Transverse colon (tissue), 4 donors: ENCODE measurements at places on chromosomes 4 and X.
A peak's percentile ranks its signal among the peaks of the same experiment; 100 is the strongest.

DNA sequence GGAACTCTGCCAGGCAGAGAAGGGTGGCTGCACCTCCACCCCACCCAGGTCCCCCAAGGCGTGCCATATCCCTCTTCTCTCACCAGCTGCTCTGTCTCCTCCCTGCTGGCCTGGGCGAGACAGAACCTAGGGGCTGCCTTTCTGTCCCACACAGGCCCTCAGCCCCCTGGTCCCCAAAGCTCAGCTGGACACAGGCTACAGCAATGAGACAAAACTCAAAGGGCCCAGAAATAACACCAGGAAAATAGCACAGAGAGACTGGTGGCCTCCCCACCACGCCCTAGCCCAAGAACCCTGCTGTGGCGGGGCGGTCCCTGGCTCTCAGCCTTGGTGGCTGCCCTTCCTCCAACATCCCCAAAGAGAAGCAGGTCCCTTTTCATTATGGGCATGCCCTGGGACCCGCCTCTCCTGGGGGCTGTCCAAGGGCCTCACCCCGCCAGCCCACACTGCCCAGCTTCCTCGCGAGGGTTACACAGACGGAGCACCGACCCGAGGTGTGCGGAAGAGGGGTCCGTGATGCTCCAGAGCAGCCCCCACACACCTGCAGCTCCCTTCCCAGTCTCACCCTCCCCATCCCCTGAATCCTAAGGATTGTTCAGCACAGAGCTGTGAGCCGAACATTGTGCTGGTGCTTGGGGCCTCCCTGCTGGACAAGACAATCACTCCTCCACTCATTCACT lies 67.7 kb upstream of the HMX1 start:
- DNase-seq = no peak

DNA sequence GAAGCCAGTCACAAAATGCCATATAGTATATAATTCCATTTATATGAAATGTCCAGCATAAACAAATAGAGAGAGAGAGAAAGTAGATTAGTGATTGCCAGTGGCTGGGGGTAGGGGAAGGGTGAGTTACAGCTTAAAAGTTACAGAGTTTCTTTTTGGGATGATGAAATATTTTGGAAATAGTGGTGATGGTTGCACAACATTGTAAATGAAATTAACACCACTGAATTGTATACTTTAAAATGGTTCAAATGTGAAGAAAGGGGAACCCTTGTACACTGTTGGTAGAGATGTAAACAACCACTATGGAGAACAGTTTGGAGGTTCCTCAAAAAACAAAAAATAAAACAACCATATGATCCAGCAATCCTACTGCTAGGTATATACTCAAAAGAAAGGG lies 131.2 kb upstream of the GPC4 start:
- DNase-seq = no peak

DNA sequence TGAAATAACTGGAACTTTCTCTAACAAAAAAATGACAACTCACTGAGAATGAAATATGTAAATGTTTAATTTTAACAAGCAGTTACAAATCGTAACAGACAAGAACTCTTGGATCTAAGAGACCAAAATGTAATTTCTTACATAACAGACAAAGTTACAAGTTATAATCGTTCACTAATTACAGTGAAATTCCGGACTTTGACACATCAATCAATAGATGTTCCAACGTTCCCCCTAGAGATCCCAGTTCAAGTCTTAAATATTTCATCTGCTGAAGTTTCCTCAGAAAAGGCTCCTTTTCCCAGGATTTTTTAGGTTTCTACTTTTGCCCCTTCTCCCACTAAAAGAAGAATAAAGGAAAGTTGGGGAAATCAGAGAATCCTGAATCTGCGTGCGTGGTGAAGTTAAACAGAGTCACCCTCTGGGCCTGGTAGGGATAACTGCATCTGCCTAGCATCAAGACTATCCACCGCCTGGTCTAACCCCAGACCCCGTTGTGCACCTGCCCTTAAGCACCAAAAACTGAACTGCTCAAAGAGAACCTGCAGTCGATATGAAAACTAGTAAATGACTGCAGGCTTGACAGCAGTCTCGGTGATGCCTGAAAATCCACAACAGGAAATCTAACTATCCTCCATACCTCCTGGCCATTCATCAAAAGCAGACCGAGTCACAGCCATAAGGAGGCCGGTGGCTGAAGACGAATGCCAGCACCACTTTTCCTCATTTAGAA lies 2.3 kb downstream of the IRF2 start:
- peak; percentile 43 for DNase-seq

DNA sequence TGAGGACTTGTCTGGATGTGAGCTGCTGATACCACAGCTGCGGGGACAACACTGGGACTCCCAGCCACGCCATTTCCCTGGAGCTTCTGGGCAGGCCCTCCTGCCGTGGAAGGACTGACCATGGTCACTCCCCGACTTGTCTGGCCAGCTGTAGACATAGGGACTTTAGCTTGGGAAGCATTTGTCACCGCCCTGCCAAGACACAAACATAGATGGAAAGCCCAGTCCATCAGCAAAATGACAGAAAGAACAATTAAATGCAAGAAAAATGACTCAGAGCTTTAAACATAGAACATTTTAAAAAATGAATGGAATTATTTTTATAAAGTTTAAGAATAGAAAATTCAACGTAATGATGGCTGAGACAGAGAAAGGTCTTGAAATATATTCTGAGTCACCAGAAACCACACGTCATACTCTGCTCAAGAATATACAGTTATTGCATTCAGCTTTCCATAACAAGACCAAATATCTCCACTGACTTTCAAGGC lies 107.6 kb upstream of the CBR4 start:
- no peak for DNase-seq

- DNase-seq = no peak
Measured at GRCh38 chr4:55424791-55425190, 29.0 kb downstream of the TMEM165 start.

DNA sequence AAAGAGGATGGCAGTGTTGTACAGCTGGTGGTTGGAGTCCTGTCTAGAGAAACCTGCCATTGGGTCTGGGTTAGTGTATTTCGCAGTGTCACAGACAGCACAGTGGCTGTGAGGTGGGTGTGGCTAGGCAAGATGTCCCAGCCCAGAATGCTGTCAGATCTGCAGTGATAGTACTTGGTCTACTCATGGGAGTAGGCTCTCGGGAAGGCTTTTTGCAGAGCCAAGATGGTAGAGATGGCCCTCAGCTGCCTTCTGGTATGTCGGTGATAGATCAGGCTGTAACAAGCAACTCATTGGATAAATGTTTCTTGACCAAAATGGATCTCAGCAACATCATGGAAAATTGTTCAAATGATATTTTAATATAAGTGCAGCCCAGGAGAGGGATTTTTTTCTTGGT lies 84.3 kb upstream of the WDR1 start:
- DNase-seq = no peak

DNA sequence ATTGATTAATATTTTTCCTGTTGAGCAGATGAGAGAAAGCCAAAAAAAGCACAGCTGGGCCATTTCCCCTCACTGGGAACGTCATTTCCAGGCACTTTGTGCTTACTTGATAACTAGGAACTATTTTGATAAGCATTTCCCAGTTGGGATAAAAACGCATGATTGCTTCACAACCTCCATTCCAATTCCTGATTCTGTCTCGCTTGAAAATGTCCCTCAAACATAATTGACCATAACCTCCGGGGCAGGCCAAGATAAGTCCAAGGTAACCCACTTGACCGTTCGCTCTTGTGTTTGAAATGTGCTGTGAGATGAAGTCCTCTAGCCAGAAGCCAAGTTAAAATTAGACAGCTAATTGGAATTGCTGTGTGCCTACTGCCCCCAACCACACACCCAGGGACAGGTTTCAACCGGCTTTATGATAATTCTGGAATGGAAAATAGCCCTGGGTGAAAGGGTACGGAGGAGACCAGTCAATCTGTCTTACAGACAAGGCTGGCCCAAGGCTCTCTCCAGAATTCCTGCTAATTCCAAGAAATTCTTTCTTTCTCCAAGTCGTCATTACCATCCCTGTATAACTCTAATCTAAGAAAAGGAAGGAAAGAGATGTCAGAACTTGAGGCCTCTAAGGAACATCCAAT lies 137.1 kb downstream of the MID1 start:
- no peak for DNase-seq

- no peak for DNase-seq
Measured at GRCh38 chr4:128737098-128737513, 72.4 kb upstream of the JADE1 start.

DNA sequence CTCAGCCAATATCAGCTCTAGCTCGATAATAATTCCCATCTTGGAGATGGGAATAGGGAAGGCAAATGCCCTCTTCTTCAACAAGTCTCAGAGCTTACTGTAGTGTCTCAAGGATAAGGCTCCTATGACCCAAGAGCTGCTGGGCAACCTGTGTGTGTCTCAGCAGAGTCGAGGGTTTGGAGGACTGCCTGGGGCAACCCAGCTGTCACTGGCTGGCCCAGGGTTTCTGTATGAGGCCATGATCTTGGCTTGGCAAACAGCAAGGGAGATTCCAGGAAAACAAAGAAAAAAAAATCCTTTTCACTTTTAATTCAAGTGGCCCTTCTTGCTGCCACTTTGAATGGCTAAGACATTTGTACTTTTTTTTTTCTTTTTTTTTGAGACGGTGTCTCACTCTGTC lies 34.4 kb downstream of the TMSB4X start:
- DNase-seq = no peak

DNA sequence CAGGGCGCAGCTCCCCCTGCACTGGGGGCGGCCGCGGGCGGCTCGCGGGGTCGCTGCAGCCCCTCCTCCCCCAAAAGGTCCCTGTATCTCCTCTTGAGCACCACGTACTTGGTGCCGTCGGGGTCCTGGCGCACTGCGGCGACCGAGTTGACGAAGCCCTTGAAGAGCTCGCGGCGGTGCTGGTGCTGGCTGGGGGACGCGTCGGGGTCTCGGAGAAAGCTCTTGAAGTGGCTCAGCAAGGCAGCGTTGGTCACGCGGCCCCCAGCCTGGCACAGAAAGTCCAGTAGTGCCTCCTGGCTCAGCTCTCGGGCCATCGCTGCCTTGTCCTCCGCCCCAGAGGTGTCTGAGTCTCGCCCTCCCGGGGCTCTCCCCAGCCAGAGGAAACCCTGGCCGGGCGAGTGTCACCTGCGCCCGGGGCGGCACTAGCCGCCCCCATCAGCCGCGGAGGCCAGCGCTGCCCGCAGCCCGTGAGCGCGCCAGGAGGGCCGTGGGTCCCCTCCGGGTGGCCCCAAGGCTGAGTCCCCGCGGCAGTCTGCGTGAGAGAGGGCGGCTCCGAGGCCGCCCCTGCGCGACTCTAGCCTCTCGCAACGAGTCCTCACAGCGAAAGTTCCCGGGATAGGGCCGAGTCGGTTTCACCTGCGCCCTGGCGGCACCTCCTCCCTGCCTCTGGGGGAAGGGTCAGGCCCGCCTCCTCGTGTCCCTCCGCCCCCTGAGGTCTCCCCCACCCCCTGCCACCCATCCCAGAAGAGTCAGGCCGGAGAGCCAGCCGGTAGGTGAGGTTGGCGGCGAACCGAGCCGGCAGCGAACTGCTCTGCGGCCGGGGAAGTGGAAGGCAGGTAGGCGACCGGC lies at the start of gene SOWAHB:
TSS of gene SOWAHB (minus strand) at position 609 of the 849 bp plus-strand sequence. CDS start at position 314, 295 bp downstream.
- DNase-seq = peak; percentile 93

- DNase-seq = peak; percentile 79
Measured at GRCh38 chr4:1309261-1310010, 19.7 kb downstream of the MAEA start.

GRCh38 chr4:19711871-19712270 lies 539.8 kb upstream of the SLIT2 start:
- DNase-seq = no peak

- DNase-seq = no peak
Measured at GRCh38 chrX:20230406-20230805, 36.3 kb downstream of the RPS6KA3 start.

GRCh38 chr4:54308110-54308509 lies 79.0 kb downstream of the PDGFRA start:
- DNase-seq = no peak

- no peak for DNase-seq
Measured at GRCh38 chr4:128228845-128229795, 58.5 kb downstream of the PGRMC2 start.

DNA sequence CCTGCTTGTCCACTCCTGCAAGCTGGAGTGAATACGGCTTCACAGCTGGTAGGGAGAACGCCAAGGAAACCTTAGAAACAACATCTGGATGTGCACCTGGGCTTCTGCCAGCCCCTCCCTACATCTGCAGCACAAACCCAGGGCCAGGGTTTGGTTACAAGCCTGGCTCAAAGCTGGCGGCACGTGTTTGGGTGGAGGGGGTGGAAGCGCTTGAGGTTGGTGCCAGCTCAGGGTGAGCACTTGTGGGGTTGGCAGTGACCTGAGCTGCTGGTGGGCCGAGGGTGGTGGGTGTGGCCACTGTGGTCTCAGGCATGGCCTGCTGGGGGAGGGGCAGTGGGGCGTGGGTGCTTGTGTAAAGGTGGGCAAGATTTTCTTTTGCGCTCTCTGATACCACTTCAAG lies 15.6 kb downstream of the ELF4 start:
- no peak for DNase-seq

DNA sequence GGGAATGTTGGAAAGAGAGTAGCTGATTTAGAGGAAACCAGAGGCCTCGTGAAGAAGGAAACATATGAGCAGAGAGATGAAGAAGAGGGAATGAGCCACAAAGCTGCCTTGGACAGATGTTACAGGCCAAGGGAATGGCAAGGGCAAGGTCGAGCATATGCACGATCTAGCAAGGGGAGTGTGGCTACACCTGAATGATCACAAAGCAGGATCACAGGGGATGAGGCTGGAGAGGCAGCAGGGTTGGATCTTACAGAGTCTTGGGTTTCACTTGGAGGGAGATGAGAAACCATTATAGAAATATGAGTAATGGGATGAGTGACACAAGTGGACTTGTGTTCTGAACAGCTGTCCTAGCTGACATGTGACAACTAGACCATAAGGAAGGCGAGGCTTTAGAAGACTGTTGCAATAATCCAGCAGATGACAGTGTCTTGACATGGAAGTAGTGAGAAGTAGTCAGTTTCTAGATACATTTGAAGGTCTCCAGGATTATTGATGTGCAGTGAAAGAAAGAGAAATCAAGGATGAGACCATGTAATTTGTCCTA lies 58.7 kb downstream of the RASGEF1B start:
- DNase-seq = no peak

DNA sequence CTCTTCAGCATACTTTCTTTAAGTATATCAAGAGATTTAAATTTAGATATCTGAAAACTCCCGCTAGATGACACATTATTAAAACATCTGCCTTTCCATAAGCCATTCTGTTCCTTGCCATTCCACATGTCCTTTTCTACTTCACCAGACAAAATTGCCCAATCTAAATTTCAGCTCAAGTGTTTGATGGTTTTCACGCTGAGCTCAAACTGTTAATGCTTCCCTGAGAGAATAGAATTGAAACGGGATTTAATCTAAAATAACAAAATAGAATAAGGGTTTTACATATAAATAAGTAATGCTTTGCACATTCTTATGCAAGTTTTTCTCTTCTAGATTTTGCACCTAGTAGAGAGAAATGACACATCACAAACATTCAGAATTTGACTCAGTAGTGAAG lies 764.5 kb upstream of the TENM3 start:
- no peak for DNase-seq

GRCh38 chr4:10758906-10759305 lies 74.3 kb upstream of the CLNK start:
- no peak for DNase-seq

- no peak for DNase-seq
Measured at GRCh38 chr4:10608501-10609219, 75.9 kb downstream of the CLNK start.

- DNase-seq = peak; percentile 30
Measured at GRCh38 chr4:76546759-76547742, 112.0 kb downstream of the SHROOM3 start.
